ENCODE measurements at places on chromosomes 11 and 22.
A peak's percentile ranks its signal among the peaks of the same experiment; 100 is the strongest.

DNA sequence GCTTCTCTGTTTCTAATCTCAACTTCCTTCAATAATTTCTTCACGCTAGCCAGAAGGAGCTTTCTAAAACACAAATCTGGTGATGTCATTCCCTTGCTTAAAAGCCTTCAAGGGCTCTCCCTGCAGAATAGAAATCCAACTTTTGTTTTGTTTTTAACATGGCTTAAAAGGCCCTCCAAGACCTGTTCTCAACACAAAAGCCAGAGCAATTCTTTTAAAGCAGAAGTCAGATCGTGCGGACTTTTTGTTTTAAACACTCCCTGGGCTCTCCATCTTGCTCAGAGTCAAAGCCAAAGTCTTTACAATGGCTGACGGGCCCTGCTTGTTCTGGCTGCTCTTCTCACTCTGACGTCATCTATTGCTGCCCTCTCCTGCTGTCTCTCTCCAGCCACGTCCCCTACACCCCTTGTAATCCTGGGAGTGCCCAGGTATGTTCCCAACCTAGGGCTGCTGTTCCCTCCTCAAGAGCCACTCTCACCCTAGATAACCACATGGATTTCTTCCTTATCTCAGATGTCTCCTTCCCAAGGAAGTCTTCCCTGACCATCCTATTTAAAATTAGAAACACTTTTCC is 22.5 kb downstream of the TECTA start:
- no peaks in the 10 kb centered on the region for H3K27me3 ChIP-seq
- H3K4me1 ChIP-seq: no peaks in the 10 kb centered on the region
- H3K4me3 ChIP-seq: no peak overlapping the region
- no peak for DNase-seq
- H3K27ac ChIP-seq: no peak overlapping the region
- no peaks in the 10 kb centered on the region for H3K36me3 ChIP-seq

DNA sequence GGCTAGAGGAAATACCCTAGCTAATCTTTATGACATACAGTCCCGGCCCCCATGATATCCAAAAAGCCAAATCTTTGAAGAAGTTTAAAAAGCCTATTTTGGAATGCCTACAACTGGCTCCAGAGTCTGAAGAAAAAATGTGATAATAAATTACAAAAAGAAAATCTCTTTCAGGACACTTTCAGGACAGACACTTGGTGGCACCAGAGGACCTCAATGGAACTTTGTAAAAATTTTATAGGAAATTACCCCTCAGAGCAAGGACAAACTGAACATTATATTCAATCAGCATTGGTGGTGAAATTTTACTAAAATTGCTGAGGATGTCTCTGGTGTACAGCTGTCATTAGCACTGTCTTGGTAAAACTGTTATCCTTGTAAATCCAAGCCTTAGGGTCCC is 81.0 kb downstream of the CCDC73 start:
- no peak overlapping the region for H3K27ac ChIP-seq
- no peaks in the 10 kb centered on the region for H3K36me3 ChIP-seq
- H3K4me1 ChIP-seq: no peaks in the 10 kb centered on the region
- H3K4me3 ChIP-seq: no peak overlapping the region
- no peaks in the 10 kb centered on the region for H3K27me3 ChIP-seq

DNA sequence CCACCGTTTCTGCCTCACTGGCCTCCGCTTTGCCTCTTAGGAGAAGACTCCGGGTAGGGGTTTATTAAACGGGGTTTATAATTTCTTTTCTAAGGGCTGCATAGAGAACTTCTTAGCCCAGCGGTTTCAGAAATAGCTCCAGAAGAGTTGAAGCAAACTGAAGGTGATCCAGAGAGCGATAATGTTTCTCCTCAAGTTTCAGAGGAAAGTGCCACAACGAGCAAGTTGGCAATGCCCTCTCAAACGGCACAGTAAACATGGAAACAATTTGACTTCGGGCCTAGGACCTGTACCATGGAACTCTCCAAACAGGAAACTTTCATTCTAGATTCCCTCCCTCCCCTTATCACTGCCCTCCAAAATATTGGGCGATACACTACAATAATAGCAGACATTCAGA is 1.0 kb downstream of the ADSL start:
- peaks cover 13% of the 10 kb centered on the region for H3K4me1 ChIP-seq
- peak overlapping the region; percentile 89 for H3K27ac ChIP-seq
- no peaks in the 10 kb centered on the region for H3K27me3 ChIP-seq
- H3K36me3 ChIP-seq: peaks cover 30% of the 10 kb centered on the region
- no peak for DNase-seq

DNA sequence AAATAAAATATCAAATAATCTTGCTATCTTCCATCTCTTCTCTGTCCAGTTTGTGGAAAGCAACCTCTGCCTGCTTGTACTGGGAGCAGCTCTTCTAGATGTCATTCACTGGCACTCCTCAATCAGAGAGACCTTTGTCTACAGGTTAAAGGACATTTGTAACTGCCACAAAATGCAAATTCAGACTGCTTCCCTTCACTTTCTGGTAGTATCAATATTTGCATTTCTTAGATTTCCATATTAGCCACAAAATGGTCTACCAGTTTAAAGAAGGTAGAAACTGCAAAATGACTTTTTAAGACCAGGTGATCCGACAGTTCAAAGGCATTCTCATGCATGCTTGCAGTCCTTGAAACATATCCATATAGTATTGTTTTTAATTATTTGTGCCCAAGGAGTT is 51.7 kb upstream of the RCN1 start:
- H3K27ac ChIP-seq: no peak overlapping the region
- no peak for DNase-seq
- H3K4me1 ChIP-seq: no peaks in the 10 kb centered on the region
- H3K27me3 ChIP-seq: no peaks in the 10 kb centered on the region
- no peak overlapping the region for H3K4me3 ChIP-seq

DNA sequence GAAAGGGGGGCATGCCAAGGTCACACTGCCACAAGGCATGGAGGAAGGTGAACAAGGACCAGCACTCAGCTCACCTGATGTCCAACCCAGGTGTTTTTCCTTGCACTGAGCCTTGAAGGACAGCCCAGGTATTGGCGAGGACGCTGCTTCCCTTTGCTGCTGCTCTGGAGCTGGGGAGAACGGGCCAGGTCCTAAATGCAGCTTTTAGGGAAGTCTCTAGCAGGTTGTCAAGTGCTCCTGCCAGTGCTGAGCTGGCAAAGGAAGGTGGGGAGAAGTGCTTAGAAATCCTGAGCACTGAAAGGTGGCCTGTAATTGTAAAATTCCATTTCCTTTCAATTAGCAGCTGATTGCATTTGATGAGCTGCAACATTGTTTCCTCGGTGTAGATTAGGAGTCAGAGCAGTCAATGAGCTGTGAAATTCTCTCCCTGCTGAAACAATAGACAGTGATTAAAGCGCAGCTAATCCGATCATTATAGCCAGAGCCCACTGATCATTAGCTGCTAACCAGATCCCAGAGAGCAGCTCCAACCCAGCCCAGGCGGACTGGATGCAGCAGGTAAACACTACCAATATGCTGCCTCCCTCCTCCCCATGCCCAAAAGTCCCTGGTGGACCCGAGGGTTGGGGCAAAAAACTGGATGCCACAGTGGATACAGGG is 507.6 kb downstream of the INSC start:
- no peak for DNase-seq
- no peaks in the 10 kb centered on the region for H3K27me3 ChIP-seq
- no peak overlapping the region for H3K27ac ChIP-seq

All from large intestine (tissue), 12 donors.